GM10248 (cell line): ENCODE measurements at places on chromosomes 4 and X.

- DNase-seq = no peak
Measured at GRCh38 chr4:107468812-107469211, 251.2 kb downstream of the PAPSS1 start.

DNA sequence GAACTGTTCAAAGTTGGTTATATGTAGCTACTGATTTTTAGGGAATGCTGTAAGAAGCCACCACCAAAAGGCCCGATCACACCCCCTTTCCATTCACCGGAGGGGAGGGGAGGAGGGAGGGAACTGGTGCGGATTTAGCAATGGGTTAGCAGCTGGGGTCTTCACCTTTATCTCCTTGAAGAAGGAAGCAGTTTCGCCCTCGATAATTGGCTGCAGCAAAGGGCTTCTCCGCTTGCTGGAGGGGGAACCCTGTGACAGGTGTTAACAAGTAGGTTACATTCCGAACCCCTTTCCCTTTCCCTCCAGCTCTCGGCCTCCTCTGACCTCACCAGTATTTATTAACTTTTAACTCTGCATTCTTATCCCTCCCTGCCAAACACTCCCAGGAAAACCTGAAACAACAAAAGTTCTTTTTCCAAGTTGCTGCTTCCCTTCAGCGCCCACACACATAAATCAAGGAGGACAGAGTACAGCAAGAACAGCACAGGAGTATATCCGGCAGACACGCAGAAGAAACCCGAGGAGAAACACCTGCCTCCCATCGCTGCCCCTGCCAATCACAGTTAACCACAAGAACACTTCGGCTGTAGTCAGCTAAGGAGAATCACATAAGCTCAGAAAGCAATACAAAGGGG, 39.8 kb upstream of the NAP1L5 start:
- DNase-seq = peak; percentile 29

DNA sequence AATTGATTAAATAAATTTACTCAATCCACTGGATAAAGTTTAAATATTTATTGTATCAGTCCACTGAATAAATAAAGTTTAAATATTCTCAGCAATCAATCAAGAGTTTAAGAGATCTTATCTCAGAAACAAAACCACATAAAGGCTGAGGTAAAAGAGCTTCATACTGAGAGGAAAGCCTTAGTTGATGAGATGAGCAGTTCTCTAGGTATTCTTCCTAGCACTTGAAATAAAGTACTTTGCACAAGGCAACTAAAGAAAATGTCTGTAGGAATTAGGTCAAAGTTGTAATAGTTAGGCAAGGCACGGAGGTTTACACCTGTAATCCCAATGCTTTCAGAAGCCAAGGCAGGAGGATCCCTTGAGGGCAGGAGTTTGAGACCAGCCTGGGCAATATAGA, 63.5 kb downstream of the UCHL1 start:
- DNase-seq = no peak

GRCh38 chrX:41734530-41734929, 10.5 kb downstream of the GPR82 start:
- DNase-seq = no peak

DNA sequence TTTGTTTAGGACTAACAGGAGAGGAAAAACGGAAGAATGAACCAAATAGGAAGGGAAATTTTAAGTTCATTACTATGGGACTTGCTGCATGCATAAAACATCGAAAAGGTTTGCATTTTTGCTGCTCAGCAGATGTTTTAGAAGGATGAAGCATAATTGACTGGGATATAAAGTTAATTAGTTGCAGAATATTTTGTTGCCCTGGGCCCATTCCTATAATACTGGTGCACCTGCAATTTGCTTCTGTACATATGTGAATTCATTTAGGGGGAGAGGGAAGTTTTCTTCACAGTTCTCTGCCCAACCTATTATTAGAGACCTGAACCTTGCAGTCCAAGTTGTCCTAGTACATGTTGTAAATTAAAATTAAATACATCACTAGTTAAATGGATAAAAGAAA, 232.0 kb downstream of the UGT8 start:
- no peak for DNase-seq

DNA sequence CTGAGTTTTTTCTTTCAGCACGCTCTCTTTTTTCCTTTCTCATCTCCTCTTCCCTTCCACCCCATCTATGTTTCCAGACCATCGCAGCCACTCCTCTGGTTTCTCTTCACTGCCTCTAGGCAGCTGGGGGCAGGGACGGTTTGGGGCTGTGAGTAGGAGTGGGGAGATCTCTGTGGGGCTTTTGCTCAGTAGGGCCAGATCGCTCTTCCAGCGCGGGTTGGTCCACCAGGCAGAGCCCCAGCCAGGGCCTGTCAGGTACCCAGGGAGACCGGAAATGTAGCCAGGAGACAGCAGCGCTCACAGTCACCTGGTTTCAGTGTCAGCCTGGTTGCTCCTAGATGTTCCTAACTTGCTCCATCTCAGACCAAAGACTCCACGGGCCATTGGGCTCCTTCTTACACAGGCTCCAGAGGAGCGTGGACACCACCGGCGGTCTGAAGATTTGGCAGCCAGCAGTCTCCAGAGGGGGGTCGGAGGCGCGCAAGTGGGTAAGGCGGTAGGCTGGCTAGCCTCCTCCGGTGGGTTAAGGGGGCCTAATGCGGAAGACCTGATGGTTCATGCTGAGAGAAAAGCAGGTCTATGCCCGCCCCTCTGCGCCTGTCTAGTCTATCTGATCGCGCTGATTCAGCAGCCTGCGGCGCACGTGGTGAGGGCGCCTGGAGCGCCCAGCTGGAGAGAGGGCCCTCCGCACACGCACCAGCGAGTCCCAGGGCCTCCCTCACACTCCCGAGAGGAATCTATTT, 1.8 kb downstream of the FGF5 start:
- DNase-seq = no peak

- DNase-seq = no peak
Measured at GRCh38 chr4:54189140-54189539, 40.0 kb upstream of the PDGFRA start.

- DNase-seq = no peak
Measured at GRCh38 chr4:83075311-83076095, 39.0 kb downstream of the PLAC8 start.

- DNase-seq = no peak
Measured at GRCh38 chr4:34649716-34650115, 1594.6 kb downstream of the ARAP2 start.

- no peak for DNase-seq
Measured at GRCh38 chr4:152239216-152239615, 296.7 kb downstream of the FBXW7 start.

GRCh38 chrX:55867708-55868107, 150.2 kb downstream of the RRAGB start:
- DNase-seq = no peak

DNA sequence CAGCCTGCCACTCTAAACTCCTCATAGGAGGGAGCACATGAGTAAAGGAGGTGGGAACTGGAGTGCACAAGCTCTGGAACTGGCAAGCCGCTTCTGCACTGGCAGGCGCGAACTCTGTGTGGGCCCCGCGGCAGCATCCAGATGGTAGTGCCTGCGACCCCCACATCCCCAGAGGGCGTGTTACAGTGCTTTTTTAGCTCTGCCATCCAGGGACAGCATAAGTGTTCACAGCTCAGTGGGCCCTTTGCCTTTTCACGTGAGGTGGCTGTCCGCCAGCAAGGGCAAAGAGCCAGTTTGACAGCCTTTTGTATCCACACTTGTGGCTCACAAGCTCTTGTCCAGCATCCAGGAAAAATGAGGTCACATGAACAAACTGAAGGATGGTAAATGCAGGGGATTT, 581.6 kb upstream of the DIAPH2 start:
- DNase-seq = no peak

DNA sequence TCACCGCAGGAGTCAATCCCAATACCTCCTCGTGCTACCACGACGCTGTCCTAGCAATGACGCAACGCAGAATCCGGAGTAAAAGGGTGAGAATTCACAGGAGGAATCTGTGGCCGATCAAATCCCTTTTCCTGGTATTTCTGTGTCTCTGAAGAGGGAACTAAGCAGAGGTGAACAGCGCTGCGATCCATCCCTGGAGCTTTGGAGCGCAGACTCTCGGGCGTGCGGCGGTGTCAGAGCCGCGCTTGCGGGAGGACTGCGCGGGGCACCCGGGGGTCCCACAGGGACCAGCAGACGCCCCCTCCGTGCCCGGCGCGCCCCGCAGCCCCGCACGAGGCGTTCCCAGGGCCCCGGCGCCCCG, 17.2 kb upstream of the ZNF718 start:
- DNase-seq = no peak

DNA sequence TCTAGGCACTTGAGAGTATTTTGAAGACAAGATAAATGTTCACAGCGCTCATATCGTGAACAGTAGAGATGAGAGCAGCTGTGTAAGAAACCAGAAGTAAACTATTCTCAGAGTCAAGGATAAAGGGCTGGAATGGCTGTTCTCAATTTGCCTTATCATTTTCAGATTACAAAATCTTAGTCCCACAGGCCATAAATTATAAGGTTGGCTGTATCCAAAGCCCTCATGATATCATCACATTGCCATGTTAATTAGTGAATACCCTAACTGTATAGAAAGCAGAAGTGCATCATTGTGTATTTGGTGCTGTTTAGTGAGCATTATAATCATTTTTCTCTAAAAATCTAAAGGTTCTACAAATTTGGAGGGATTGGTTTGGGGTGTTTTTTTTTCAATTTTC, 168.9 kb upstream of the EDNRA start:
- DNase-seq = no peak

DNA sequence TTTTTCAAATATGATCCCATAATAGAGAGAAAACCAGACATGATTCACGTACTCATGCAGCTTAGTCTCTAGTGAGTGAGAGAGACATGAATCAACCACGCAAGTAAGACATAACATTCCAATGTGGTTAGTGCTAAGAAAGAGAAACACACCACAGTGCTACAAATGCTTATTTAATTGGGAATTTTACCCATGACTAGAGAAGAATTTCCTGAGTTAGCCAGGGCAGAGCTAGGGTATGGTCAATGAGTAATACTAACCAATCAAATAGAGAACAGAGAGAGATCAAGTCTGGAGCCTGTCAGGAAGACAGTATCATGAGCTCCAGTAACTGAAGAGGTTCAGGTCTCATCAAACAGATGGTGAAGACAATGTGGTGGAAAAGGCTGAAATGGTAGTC, 495.2 kb downstream of the PDGFC start:
- no peak for DNase-seq

DNA sequence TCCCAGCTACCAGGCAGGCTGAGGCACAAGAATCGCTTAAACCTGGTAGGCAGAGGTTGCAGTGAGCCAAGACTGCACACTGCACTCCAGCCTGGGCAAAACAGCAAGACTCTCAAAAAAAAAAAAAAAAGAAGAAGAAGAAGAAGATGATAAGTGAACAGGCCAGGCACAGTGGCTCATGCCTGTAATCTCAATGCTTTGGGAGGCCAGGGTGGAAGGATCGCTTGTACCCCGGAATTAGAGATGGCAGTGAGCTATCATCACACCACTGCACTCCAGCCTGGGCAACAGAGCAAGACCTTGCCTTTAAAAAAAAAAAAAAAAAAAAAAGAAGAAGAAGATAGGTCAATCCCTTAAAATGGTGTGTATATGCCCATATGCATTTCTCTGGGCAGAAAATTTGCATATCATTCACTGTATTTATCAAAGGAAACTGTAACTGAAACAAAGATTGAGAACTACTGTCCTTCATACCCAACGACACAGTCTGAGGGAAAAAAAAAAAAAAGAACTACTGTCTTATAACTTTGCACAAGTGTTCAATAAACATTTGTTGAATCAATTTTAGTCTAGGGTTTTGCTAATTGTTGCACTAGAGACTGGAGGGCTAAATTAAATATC, 2.3 kb downstream of the RFC1 start:
- no peak for DNase-seq

- peak; percentile 30 for DNase-seq
Measured at GRCh38 chrX:40471965-40472648, 108.7 kb upstream of the ATP6AP2 start.

- no peak for DNase-seq
Measured at GRCh38 chr4:142549726-142550463, 296.2 kb downstream of the INPP4B start.
